ENCODE measurements at places on chromosomes 4 and X.

DNA sequence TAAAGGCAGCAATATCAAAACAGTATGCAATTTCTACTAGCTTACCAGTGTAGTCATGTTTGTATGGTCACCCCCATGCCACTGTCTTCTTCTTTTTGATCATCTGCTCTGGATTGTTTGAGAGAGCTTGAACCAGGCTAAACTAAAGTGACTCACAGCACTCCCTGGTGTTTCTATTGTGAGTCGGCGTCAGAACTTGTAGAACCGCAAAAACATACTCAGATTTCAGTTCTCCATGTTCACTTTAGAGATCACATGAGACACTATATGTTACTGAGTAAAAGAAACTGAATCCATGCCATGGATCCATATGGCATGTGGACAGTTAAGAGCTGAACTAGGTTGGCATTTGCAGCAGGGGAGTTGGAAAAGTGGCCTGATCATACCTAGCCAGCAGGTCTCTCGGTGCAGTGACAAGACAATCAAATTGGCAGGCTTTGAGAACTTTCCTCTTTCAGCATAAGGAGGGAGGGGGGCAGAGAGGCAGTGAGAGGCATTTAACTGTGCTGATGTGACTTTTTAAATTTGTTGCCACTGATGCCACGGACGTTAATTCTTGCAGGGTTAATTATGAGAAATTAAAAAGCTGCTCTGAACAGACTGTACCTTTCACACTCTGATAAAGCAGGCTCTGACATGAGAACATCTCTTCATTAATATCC is 88.4 kb downstream of the AFF2 start:
- DNase-seq = no peak

DNA sequence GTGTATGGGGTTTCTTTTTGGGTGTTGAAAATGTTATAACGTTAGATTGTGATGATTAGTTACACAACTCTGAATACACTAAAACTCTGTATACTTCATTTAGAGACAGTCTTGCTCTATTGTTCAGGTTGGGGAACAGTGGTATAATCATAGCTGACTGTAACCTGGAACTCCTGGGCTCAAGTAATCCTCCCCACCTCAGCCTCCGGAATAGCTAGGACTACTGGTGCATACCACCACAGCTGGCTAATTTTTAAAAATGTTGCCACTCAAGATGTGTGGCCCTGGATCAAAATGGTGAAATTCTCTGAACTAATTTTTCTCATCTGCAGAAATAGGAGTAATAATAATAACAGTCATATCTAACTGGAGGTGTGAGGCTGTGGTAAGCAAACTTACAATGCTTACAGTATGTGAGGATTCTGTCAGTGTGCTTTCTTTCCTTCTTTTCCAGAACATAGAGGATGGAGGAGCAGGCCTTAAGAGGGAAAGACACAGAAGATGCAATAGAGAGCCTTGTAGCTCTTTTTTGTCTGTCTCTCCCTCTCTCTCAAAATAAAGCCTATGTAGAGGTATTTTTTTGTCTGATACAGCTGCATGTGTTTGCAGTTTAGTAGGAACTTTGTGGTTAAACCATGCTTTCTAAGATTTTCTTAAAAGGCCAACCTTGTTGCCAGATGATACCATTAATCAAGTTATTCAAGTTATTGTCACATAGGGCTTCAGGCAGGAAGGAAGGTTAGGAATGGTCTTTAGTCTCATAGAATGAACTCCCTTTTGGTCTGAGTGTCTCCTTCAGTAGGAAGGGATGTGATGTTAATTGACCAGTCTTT is 7.5 kb downstream of the ADD1 start:
- no peak for DNase-seq

- DNase-seq = no peak
These were observed 1026.9 kb upstream of the SLIT2 start for GRCh38 chr4:19224820-19225219.

DNA sequence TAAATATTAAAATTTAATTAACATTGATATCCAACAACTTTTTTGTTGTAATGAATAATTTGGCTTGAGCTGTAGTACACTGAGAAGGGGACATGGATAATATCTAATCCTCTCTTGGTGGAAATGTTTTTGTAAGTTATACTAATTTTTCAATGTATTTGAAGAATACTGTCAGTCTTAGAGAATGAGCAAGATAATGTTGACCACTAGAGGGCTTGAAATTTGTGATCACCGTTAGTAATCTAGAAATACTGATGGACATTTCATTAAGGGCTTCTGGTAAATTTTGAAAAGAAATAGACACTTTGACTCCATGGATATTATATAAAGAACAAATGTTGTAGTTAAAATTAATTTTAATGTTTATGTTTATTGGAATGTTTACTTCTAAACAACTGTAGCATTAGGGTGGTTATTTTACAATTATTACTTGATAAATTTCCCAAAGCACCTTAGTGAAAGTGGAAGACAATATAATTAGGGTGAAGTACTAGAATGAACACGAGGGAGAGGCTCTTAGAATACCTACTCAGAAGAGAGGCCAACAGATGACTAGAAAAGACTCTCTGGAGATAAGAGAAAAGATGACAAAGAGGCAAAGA is 20.0 kb upstream of the CAMK2D start:
- DNase-seq = peak; percentile 63

- no peak for DNase-seq
These were observed 297.5 kb upstream of the RASGEF1B start for GRCh38 chr4:81769244-81769643.

- no peak for DNase-seq
These were observed 3.1 kb downstream of the ZNF827 start for GRCh38 chr4:145935253-145936141.

DNA sequence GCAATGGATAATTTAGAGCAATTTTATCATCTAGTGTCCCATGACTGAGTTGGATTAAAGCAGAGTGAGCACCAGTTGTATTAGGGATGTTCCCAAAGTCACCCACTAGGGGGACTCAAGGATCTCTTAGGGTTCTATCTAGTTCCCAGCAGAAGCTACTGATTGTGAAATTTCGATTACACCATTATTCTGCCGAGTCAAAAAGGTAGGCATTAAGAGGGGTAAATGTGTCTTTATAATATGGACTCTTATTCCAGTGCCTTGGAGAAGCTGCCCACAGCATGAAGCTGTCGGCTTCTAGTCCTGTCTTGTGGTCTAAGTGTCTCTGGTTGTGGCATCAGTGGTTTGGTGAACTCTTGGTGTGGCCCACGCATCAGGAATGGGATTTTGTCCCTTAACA is 53.3 kb downstream of the RGS12 start:
- peak; percentile 96 for DNase-seq

GRCh38 chr4:18422685-18423084 is 401.1 kb upstream of the LCORL start:
- no peak for DNase-seq

GRCh38 chrX:124573468-124573867 is 227.1 kb downstream of the SH2D1A start:
- DNase-seq = no peak

DNA sequence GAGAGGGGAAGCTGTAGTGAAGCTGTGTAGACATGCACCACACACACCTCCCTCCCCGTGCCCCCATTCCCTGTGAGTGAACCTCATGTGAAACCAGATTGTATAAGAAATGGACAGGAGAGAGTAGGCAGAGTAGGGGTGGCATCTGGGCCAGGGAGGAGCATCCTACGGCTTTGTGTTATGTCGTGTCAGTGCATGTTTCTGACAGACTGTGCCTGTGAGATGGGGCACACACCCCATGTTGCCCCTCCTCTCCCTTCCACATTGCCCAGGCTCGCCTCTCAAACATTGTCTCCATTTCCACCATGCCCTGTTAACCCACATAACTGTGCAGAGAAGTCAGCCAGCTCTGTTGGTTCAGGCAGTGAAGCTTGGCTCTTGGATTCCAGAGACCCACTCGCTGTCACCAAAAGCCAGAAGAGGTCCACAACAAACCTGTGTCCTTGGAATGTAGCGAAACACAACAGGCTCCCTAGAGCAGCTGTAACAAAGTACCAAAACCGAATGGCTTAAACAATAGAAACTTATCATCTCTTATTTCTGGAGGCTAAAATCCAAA is 56.1 kb downstream of the SLC9A6 start:
- no peak for DNase-seq

DNA sequence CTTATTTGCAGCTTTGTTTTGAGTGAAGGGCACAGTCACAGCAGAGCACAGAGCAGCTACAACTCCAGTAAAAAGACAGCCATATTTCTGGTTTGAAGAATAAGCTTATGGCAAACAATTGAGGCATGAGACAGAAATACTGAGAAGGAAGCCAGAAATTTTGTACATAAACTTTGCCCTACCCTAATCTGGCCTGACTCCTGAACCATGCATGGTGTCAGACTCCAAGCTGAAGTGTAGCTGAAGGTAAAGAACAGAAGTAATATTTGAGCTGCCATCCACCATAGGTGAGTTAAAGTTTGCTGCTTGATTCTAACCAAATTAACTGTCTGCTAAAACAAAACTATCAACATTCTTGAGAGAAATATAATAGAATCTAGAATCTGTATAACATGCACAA is 24.5 kb upstream of the TMEM192 start:
- DNase-seq = no peak

GRCh38 chrX:147917700-147918695 is 6.3 kb downstream of the FMR1 start:
- DNase-seq = peak; percentile 57

- peak; percentile 31 for DNase-seq
These were observed 87.6 kb upstream of the PLAC1 start for GRCh38 chrX:134745636-134746409.

DNA sequence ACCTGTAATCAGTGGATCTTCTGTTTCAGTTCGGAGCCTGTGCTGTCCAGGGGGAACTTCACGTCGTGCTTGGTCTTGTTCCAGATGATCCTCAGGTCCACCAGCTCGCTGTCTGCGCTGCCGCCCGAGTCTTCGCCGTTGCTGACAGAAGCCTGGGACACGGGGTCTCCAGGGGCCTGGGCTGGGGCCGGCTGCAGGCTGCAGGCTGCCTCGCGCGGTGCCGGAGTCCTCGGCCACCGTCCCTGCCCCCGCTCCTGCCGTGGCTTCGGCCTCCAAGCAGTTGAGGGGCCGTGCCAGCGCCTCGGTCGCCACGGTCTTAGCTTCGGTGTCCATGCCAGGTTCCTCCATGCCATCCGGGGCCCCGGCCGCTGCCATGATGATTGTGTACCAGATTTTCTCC is 37.3 kb upstream of the CCNI start:
- DNase-seq = no peak

Data from CD14-positive monocyte (primary cell).